ENCODE measurements at places on chromosomes 7 and 10.

DNA sequence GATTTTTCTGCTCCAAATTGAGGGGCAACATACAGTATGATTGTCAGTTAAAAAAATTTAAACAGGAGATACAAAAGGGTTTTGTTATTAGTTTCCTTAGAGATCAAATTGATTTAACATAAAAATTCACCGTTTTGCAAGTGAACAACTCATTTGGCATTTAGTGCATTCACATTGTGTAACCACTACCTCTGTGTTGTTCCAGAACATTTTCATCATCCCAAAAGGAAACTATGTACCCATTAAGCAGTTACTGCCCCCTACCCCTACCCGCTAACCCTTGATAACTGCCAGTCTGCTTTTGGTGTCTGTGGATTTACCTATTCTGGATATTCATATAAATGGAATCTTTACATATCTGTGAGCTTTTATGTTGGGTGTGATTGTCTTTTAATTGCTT lies 3.1 kb downstream of the ZRANB1 start:
- no peak for DNase-seq

GRCh38 chr10:131013281-131013912 lies 298.1 kb downstream of the TCERG1L start:
- no peak for DNase-seq

DNA sequence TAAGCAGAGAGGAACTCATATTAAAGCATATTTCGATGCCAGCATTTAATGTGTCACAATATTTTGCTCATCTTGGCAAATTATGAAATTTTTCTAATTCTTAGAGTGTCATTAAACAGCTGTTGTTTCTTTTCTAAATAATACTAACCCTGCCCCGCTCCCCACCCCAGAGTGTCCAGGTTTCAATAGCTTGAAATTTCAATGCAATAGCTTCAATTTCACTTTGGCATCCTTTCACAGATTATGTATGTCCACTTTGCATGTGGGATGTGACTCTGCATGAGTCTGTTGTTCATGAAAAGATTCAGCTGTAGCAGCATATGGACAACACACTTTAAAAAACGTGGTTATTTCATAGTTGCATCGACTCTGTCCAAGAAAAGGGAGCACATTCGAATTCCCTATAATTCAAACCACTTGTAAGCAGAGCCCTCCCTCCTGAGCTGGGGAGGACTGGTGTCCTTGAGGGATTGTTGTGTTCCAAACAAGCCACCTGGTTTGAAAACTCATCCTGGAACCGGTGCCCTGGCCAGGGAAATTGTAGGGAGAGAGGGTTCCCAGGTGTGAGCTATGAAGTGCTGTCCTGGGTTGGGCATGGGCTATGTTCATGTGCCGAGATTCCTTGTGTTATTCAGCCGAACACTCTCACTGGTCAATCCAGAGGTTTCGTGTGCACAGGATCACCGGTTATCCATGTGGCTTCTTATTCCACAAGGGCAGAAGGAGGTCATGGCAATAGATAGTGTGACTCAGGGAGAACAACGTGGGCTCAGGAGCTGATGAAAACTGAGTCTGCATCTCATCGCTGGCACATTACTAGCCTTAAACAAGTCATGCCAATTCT lies 64.6 kb upstream of the CREB5 start:
- DNase-seq: no peak

- DNase-seq: no peak
These were observed 358.8 kb downstream of the BBS9 start for GRCh38 chr7:33487998-33488682.

- no peak for DNase-seq
These were observed 59.2 kb downstream of the AKR1E2 start for GRCh38 chr10:4885162-4885561.

GRCh38 chr7:54838175-54838910 lies 79.3 kb upstream of the SEC61G start:
- DNase-seq: no peak

GRCh38 chr10:130336617-130337304 lies 200.6 kb downstream of the GLRX3 start:
- no peak for DNase-seq

GRCh38 chr10:103737735-103738367 lies 117.5 kb downstream of the SH3PXD2A start:
- no peak for DNase-seq

DNA sequence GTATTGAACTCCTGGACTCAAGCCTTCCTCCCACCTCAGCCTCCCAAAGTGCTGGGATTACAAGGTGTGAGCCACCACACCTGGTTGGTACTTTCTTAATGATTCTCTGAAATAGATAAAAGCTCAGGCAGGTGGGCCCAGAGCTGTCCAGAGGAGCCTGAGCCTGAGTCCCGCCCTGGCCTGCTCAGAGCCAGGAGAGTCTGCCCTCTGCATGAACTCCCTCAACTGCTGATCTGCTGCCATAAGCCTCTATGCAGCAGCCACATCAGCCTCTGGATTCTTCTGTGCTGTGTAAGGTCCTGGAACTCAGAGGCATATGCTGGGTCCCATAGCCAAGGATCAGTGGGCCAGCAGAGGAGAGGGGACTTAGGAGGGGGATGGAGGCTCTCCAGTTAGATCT lies 23.1 kb upstream of the DDIT4 start:
- DNase-seq: no peak

DNA sequence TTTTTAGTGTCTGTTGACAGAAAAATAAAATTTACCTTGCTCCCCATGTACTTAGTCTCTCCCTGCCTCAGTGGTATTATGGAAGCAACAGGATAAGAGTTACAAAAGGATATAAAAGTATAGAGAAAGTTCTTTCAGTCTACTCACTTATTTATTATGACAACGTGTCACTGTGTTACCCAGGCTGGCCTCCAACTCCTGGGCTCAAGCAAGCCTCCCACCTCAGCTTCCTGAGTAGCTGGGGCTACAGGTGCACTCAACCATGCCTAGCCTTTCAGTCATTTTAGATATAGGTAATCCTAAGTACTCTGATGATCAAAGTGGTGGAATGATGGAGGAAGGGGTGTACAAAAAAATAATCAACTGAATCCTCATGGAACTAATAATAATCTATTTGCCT lies 215.2 kb upstream of the MKLN1 start:
- DNase-seq: no peak

DNA sequence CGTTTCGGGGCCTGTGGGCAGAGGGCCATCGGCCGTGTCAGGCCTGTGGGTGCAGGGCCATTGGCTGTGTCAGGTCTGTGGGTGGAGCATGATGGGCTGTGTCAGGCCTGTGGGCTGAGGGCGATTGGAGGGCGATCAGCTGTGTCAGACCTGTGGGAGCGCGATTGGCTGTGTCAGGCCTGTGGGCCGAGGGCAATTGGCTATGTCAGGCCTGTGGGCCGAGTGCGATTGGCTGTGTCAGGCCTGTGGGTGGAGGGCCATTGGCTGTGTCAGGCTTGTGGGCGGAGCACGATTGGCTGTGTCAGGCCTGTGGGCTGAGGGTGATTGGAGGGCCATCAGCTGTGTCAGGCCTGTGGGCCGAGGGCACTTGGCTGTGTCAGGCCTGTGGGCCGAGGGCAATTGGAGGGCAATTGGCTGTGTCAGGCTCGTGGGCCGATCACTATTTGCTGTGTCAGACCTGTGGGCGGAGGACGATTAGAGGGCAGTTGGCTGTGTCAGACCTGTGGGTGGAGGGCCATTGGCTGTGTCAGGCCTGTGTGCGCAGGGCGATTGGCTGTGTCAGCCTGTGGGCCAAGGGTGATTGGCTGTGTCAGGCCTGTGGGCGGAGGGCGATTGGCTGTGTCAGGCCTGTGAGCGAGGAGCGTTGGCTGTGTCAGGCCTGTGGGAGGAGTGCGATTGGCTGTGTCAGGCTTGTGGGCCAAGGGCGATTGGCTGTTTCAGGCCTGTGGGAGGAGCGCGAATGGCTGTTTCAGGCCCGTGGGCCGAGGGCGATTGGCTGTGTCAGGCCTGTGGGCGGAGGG lies 54.1 kb downstream of the DYNC2I1 start:
- no peak for DNase-seq

DNA sequence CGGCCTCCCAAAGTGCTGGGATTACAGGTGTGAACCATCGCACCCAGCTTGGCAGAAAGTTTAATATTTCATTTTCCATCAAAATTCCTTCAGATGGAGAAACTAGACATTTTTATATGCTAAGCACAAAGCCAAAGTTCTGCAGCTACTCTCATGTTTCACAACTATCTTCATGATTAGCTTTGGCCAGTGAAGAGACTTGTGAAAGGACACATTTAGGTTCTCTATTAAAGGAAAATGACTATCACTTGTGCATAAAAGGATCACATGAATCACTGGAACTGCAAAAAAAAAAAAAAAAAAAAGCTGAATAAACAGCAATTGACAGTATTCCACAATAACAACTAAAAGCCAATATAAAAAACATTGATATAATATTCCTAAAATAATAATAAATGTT lies 16.2 kb downstream of the FGFBP3 start:
- DNase-seq: no peak

DNA sequence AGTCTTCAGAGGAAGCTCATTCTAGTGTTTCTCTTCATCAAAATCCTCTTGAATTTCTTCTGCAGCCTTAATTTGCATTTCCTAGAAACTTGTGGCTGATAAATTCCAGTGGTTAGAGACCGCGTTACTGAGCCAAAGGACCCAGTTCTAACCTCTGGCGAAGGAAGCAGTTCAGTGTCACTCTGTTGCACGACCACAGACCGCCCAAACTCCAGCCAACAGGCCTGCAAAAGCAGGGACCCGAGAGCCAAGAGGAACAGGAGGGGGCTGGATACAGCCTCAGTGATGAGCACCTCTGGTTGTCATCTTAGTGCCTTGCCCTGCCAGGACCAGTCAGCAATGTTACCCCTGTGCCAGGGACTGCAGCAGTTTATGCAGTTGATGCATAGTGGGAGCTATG lies 70.0 kb downstream of the AFAP1L2 start:
- no peak for DNase-seq

GRCh38 chr10:133306941-133307379 lies 1.7 kb downstream of the TUBGCP2 start:
- DNase-seq: no peak

- no peak for DNase-seq
These were observed 823.8 kb downstream of the PCDH15 start for GRCh38 chr10:53977267-53977666.

DNA sequence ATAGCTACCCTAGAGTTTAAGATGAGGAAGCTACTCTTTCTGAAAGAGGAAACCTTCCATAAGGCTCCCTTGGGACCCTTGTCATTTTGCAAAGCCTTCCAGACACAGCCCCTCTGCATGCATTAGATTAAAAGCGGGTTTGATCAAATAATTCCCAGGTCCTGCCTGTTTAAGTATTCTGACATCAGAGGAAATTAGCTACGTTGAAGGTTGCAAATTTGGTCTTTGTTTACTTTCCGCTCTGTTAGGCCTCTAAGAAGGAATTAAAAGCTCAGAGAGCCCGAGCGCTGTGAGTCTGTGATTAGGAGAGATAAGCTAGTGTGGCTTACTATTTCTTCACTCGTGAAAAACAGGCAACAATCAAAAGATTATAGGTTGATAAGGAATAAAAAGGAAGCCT lies 1.4 kb upstream of the THSD7A start:
- DNase-seq: no peak

DNA sequence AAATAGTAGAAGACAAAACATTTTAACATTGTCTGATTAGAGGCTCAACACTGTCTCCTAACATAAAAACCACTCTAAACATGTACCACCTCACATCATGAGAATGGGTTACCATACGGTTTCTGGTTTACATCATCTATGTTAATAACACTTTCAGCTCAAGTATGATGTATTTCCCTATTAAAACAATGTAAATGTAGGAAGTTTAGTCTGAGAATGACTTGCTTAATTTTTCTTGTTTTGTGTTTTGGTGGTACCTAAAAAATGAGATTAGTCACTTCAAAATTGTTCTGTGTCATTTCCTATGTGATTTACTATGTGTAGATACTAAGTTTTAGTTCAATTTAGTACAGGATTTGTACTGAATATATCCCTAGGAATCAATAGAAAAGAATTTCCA lies 195.8 kb upstream of the SEMA3C start:
- no peak for DNase-seq

GRCh38 chr7:27312820-27313219 lies 70.2 kb downstream of the EVX1 start:
- DNase-seq: no peak

- DNase-seq: no peak
These were observed 51.4 kb upstream of the GRB10 start for GRCh38 chr7:50834031-50834535.

DNA sequence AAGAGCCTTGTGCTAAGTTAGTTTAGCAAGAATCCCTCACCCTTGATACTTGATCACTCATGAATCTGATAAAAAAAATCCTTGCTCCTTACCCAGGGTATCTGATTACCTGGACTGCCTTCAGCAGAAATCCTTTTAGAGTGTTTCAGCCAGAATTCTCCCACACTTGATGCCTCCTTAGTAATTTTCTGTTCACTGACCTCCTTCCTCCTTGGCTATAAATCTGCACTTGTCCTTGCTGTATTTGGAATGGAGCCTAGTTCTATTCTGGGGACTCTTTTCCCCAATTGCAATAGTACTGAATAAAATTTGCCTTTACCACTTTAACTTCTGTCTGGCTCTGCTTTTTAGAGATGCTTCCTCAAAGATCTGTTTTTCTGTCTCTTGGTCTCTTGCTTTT lies 84.9 kb downstream of the RPS24 start:
- DNase-seq: no peak

DNA sequence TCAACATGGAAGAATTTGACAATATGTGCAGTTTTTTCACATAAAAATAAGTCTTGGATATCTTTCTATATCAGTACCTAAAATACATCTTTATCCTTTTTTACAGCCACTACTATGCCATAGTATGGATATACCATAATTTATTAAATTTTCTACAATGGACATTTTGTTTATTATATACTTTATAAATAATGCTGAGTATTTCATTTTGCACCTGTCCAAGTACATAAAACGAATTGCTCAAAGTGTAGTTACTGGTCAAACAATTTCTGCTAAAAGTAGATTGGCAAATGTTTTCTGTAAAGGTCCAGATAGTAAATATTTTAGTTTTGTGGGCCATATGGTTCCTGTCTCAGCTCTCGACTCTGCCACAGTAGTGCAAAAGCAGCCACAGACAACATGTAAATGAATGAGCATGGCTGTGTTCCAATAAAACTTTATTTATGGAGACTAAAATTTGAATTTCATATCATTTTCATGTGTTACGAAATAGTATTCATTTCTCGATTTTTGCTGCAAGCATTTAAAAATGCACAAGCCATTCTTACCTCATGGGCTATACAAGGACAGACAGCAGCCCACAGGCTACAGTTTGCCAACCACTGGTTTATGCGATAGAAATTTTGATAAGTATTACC lies 96.9 kb upstream of the STEAP1B start:
- no peak for DNase-seq

- no peak for DNase-seq
These were observed 22.4 kb downstream of the STN1 start for GRCh38 chr10:103895411-103896186.

GRCh38 chr10:72008096-72008981 lies 44.1 kb downstream of the CHST3 start:
- DNase-seq: no peak

Data from pulmonary artery endothelial cell (primary cell).